ENCODE measurements at places on chromosomes 3 and 15.

- DNase-seq: no peak
Observed at GRCh38 chr3:99503350-99503749, 135.0 kb upstream of the COL8A1 start.

- DNase-seq: no peak
Observed at GRCh38 chr3:39907981-39908380, 98.6 kb downstream of the MYRIP start.

DNA sequence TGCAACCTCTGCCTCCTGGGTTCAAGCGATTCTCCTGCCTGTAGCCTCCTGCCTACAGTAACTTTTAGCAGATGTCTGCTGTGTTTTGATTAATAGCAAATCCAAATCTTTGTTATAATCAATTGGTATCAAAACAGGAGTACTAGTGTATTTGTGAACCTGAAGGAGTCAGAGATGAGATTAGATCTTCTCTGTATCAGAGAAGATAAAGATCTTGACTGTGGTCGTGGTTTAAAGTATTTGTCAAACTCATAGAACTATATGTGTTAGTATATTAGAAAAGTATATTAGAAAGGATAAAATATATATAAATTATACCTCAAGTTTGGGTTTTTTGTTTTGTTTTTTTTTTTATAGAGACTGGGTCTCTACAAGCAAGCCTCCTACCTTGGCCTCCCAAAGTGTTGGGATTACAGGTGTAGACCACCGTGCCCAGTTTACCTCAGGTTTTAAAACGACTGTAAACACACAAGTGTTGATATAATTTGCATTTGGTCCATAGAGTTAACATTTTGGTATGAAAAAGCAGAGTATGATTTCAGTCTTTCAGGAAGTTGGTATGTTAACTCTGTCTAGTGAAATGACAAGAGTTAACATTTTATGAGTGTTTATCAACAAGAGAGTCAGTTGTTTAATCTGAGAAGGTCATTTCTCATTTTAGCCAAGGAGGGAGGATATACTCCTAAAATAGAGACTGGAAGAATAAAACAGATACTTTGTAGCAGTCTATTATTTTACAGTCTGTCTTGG, 18.3 kb downstream of the RTF1 start:
- DNase-seq: no peak

GRCh38 chr3:185215873-185216606, 37.8 kb downstream of the EHHADH start:
- DNase-seq: no peak

DNA sequence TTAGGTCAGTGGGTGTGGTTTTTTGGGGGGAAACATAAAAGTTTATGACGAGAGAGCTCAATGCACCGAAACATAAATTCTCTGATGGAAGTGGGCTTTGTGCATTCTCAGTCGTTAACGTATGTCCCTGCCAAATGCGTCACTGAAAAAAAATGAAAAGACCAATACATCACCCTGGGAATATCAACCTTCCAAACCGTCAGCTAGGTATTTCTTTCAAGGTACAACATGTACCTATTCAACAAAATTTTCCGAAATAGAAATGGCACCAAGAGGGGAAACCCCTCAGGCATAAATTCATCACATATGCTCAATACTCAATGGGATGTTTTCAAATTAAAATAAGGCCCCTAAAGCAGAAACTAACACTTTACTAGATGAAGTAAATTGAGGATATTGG, 266.6 kb upstream of the SUCLG2 start:
- DNase-seq: no peak

- DNase-seq: no peak
Observed at GRCh38 chr3:1632128-1632527, 466.5 kb upstream of the CNTN4 start.

DNA sequence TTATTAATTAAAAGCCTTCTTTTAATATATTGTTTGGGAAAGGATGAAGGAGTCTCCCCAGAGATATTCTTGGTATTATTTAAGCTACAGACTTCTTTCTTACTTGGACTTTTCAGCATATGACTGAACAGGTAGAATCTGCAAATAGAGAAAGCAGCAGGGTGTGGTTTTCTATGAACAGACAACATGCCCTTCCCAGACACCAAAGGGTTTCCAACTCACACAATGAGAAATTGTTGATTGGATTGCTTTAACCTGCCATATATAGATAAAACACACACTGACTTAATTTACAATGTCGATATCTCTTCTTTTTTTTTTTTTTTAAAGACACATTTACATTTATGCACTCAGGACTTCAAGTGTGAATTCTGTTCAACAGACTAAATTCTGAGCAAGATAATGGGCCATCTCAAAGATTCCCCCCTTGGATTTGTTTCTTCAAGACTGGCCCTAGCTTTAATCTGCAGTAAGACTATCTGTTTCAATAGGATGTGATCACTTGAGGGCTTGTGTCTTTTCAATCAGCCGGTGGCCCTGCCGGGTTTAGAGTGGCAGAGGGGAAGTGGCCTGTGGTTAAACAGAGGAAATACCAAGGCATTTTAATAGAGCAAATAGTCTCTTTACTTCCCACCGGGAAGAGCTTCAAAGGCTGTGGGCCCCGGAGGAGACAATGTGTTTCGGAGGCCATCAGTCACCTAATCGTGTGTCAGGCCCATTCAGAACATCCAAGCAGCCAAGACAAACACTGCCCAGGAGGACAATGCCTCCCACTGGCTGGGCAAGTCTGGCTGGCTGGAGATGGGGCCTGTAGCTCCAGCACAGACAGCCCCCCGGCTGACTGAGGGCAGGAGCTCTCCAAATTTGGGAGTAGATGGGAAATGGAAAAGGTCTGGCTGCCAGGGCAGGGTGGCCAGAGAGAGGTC, 6.1 kb downstream of the IL17RD start:
- DNase-seq: no peak

GRCh38 chr3:13208706-13209633, 135.7 kb upstream of the IQSEC1 start:
- no peak for DNase-seq

DNA sequence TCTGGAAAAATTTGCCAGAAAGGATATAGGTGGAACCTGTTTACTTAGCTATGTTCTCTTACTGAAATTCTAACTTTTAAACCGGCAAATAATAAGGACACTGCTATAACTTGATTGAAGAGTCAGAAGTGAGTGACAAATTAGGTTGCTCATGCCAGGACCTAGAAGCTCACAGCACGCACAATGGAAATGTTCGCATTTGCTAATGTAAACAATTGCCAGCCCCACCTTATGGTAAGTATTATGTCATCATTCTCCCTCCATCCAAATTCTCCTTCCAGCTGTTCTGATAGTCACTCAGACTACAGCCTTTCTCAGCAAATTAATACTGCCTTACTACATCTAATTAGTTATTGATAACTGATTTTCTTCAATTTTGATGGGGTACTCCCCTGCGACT, 4.8 kb upstream of the STXBP5L start:
- DNase-seq: no peak

DNA sequence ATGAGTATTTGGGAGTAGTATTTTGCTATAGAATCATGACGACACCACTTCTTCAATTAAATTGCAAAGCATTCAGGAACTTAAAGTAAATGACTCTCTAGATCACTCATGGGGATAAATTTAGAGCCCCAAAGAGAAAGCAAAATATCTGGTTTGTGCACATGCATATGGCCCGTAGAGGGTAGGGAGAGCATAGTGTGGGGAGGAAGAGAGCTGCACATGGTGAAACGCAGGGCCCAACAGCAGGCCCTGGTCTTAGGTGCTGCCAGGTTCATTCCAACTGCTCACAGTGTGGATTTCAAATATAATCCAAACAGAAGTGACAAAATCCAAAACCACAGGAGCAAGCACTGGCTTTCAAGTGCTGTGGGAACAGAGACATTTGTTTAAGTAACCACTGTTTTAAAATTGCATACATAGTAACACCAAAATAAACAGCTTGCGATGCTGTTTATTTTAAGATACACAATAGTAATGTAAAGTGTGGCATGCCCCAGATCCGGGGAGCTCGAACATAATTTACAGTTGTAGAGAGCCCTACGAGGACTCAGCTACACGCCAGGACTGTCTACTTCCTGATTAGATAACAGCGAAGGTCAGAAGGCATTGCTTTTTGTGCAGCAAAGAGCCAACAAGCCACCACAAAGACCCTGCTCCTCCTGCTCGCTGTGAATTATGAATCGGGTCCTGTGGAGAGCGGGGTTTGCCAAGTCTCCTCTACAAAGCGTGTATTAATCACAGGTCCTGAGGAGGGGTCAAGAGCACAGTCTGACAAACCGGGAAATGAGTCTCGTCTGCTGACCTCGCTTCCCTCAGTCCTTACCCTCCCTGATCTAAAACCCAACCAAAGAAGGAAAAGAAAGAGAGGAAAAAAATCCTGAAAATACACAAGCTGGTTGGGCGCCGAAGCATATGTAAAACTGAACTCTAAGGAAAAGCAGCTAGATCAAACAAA, 80.6 kb downstream of the MEIS2 start:
- no peak for DNase-seq

- no peak for DNase-seq
Observed at GRCh38 chr15:41727143-41727542, 47.1 kb upstream of the MAPKBP1 start.

DNA sequence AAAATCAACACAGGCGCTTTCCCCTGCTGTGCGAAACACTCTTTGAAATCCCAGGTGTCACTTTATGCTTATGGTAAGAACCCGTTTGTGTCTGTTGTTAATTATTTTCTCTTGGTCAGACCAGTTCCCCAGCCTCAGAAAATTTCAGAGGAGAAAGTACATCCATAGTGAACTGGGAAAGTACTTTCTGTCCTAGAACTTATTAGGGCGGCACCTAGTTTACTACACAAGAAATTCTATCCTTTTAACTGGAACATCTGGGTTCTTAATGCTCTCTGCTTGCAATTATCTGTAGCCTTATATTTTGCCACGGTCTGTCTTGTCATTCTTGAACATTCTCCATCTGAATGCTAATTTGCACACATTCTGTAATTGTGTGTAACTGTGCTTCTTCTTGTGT, 215.0 kb downstream of the PTPRG start:
- no peak for DNase-seq

GRCh38 chr3:178637802-178638201, 101.6 kb downstream of the KCNMB2 start:
- DNase-seq: no peak

GRCh38 chr3:154972951-154973350, 107.2 kb upstream of the MME start:
- no peak for DNase-seq

- no peak for DNase-seq
Observed at GRCh38 chr15:85071061-85071460, 89.4 kb downstream of the PDE8A start.

DNA sequence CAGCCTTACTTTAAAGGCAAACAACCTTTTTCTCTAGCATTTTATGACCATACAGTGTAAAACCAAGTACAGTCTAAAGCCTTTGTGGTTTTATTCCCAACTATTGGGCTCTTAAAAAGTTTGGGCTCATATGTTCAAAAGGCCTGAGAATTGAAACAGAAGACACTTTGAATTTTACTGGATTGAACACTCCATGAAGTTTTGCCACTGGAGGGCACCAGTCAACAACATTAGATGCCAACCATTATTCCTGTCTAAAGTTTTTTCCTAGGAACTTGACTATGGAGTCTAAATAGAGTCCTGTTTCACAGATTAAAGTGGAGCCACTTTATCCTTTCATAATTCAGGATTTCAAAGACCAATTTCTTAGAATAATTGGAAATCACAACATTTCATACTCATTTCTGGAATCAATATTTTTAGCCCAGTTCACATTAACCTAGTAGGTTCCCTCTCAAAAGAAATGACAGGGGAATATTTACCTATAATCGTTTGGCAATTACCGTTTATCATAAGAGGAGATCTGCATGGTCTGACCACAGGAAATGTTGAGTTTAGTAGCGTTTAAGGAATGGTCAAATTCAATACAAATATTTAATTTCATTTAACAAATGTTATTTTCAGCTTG, 244.1 kb upstream of the PDZRN3 start:
- no peak for DNase-seq

DNA sequence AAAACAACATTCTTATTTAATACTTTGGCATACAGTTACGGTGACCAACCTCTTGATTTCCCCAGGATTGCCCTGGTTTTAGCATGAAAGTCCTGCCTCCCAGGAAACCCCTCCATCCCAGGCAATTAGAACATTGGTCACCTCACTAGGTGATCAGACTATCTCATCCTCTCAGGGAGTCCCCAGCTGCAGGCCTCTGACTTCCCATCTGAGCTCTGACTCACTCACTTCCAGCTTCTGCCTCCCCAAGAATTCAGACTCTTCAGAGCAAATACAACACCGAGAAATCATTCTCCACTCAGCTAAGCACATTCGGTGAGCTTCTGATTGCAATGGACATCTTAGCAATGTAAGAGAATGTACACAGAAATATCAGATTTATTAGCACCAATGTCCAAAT, 92.4 kb upstream of the HES1 start:
- DNase-seq: no peak

- DNase-seq: peak; percentile 1
Observed at GRCh38 chr3:33798113-33798417, 365 bp upstream of the PDCD6IP start.

GRCh38 chr15:91116113-91117067, 16.3 kb downstream of the SV2B start:
- DNase-seq: no peak

DNA sequence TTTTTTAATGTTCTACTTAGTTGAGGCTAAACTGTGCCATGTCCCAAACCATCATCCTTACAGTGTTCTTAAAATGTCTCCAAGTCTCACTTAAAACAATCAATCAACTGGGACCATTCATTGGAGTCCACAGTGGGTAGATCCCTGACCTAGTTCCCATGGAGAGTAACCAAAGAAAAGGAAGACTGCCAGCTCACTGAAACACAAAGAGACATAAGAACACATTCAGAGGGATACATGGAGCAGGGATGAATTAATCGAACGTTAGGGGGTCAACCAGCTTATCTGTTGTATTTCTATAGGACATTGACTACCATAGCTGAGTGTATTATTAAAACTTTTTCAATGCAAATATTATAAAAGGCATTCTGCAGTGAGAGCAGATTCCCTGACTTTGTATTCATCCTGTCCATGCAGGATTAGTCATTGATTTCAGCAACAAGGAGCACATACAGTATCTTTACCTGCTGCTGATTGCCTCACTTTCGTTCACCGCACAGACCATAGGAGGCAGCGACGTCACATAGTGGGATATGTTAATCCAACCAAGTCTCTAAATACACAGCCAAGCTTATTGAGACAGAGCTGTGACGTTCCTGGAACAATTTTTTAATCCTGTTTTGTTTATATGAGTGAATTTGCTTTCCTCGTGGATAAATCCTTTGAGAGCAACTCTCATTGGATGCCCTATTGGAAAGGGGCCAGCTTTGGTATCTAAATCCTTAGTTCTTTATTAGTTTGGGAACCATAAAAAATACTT, 364.9 kb upstream of the RBMS3 start:
- DNase-seq: no peak

GRCh38 chr3:196111939-196112386, 30.1 kb upstream of the TFRC start:
- DNase-seq: no peak

GRCh38 chr3:148748283-148748682, 50.6 kb downstream of the AGTR1 start:
- no peak for DNase-seq

GRCh38 chr3:193389335-193389734, 10.8 kb upstream of the ATP13A5 start:
- no peak for DNase-seq

GRCh38 chr3:162525066-162525742, 1028.6 kb downstream of the OTOL1 start:
- no peak for DNase-seq

- DNase-seq: no peak
Observed at GRCh38 chr15:63072809-63073277, 30.3 kb downstream of the TPM1 start.

- DNase-seq: no peak
Observed at GRCh38 chr3:146071632-146072031, 89.4 kb downstream of the PLOD2 start.

All from stimulated activated CD8-positive, alpha-beta memory T cell treated with anti-CD3 and anti-CD28 coated beads, Interleukin-7, amount 100 ng/mL, for 48 hours (primary cell).